ENCODE measurements at places on chromosomes 5 and 9.

- DNase-seq: no peak
These were observed 1.5 kb downstream of the SV2C start for GRCh38 chr5:76084496-76085242.

- DNase-seq: peak; percentile 31
These were observed 61.3 kb downstream of the RAPGEF1 start for GRCh38 chr9:131678499-131679111.

DNA sequence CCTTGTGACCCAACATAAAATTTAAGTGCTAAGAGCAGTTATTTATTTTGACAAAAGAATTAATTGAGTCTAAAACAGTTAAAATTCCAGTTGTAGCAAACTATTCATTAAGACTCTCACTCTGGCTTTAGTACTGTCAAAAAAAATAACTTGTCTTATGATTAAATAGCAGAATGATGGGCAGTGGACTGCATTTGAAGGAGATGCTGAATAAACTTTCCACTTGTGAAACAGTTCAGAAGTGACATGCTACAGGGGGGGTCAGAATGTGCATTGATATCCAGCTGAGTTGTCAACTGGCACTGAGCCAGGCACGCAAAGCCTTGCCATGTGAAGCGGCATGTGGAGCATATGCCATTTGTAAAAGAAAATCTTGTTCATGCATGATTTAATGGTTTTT, 76.0 kb downstream of the FCHO2 start:
- peak; percentile 66 for DNase-seq

- peak; percentile 84 for DNase-seq
These were observed 436.0 kb upstream of the ADAMTSL1 start for GRCh38 chr9:18037981-18038380.

- DNase-seq: no peak
These were observed 1338.6 kb upstream of the ACO1 start for GRCh38 chr9:31045810-31046209.

DNA sequence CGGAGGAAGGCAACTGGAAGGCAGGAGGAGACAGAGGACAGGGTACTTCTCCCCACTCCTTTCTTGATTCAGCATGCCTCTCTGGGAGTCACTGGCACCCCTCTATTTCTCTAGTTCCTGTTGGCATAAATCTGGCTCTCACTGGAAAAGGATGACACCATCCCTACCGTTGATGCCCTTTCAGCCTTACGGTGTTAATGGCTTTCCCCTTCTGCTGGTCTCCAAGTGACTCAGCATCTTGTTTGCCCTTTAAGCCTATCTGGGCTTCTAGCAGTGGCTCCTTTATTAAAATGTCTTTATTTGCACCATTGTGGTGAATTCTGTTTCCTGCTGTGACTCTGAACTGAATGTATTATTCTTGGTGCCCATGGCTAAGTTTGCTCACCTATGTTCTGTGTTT, 227.3 kb upstream of the GLRA1 start:
- DNase-seq: no peak

- no peak for DNase-seq
These were observed 49.3 kb downstream of the CCL28 start for GRCh38 chr5:43362725-43363435.

- DNase-seq: no peak
These were observed 329.1 kb upstream of the ZNF608 start for GRCh38 chr5:125075567-125075966.

DNA sequence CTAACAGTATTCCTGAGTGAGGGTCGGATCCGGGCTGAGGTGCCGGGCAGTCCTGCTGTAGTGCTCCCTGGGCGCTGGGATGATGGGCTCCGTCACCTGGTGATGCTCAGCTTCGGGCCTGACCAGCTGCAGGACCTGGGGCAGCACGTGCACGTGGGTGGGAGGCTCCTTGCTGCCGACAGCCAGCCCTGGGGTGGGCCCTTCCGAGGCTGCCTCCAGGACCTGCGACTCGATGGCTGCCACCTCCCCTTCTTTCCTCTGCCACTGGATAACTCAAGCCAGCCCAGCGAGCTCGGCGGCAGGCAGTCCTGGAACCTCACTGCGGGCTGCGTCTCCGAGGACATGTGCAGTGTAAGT, 15.2 kb downstream of the CRB2 start:
- no peak for DNase-seq

GRCh38 chr9:4223312-4223833, 76.5 kb downstream of the GLIS3 start:
- DNase-seq: no peak

- no peak for DNase-seq
These were observed 6.6 kb upstream of the AOPEP start for GRCh38 chr9:94719878-94720277.

- no peak for DNase-seq
These were observed 12.6 kb upstream of the CCNG1 start for GRCh38 chr5:163424836-163425235.

GRCh38 chr9:127519301-127520166, 68.2 kb downstream of the LRSAM1 start:
- DNase-seq: no peak

DNA sequence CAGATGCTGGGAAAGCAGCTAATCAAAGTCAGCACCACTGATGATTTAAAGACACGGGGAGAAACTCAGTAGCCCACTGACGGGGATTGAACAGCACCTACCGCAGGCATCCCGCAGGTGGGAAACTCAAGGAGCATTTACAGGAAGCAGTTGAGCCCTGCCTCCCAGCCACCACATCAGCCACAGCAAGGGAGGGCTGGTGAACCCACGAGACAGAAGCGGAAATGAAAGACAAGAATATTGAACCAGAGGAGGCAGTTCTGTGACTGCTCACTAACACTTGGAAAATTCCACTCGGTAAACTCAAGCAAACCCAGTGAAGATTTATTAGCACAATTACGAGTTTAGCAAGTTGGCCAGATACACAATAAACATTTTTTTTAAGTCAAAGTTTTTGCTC, 10.6 kb upstream of the FAM163B start:
- DNase-seq: no peak

GRCh38 chr9:2663461-2664173, 42.0 kb downstream of the VLDLR start:
- DNase-seq: peak; percentile 67

DNA sequence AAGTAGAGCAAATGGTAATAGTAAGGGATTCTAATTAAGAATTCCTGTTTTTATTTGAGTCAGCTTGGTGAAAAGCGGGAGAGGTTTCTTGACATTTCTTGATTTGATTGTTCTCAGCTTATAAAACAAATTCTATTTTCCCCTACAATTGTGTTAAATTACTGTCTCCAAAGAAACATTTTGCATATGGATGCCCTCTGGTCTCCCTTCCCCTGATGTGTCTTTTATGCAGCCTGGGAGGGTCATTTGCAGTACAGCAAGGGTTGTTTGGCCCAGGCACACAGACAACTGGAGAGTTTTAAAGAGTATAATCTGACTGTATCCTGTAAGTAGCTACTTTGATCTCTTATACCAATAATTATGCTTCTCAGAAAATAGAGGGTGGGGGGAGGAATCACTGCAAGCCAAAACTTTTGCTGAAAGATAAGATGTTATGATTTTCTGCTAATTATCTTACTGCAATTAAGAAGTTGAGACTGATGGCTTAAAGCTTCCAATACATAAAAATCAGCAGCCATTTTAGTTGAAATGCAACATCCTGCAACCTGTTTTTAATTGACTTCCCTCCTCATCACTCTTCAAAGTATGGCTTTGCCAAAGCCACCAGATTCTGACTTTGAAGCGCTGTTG, 204.1 kb upstream of the SEMA6A start:
- DNase-seq: no peak

DNA sequence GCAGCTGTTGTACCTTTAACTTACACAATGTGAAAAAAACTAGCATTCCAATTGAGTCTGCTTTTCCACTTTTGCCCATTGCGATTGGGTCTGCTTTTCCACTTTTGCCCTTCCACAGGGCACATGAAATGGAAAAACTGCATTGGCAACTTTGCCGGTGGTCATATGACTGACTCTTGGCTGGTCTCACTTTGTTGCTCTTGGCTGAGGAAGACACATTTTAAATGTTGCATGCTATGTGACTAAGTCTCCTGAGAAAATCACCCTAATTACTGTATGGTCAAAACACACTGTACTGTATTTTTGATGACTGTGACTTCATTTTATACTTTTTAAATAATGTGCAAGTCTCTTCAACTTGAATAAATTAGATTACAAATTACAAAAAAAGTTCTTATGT, 1.6 kb upstream of the OXCT1 start:
- DNase-seq: peak; percentile 69

GRCh38 chr9:129596541-129597331, 24.2 kb downstream of the C9orf50 start:
- DNase-seq: no peak

GRCh38 chr5:71924980-71925379, 182.3 kb upstream of the MAP1B start:
- no peak for DNase-seq

DNA sequence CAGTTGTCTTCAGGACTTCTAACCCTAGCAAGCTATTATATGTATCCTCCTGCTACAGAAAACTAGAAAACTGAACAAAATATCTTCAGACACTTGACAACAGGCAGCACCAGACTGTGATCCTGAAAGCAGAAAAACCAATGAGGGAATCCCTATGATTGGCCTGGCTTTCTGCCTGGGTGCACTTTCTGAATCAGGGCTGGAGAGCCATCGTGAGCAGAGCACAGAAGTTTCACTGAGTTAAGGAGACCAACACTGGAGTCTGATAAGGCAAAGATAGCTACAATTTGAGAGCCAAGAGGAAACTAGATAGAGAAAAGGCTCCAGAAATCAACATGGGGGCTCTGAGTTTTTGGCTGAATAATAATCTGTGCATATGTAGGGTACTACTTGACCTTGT, 106.5 kb downstream of the FANCC start:
- no peak for DNase-seq

All from NCI-H446 treated with DMSO at 0.1 percent for 48 hours (cell line).